Germinal center (tissue), 1 donor: ENCODE measurements at places on chromosomes 16 and 17.
A peak's percentile ranks its signal among the peaks of the same experiment; 100 is the strongest.

GRCh38 chr16:88406096-88407041 lies 23.6 kb downstream of the ZNF469 start:
- DNase-seq, result no peak

DNA sequence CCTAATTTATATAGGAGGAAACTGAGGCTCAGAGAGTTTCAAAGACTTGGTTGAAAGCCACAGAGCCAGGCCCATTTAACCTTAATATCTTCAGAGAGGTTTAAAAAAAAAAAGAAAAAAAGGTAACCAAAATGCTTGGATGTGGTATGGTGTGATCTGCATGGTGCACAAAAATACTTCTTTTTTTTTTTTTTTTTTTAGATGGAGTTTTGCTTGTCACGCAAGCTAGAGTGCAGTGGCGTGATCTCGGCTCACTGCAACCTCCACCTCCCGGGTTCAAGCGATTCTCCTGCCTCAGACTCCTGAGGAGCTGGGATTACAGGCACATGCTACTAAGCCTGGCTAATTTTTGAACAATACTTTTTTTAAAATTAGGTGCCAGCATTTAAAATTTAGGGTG lies 101.8 kb downstream of the XYLT1 start:
- no peak for DNase-seq

DNA sequence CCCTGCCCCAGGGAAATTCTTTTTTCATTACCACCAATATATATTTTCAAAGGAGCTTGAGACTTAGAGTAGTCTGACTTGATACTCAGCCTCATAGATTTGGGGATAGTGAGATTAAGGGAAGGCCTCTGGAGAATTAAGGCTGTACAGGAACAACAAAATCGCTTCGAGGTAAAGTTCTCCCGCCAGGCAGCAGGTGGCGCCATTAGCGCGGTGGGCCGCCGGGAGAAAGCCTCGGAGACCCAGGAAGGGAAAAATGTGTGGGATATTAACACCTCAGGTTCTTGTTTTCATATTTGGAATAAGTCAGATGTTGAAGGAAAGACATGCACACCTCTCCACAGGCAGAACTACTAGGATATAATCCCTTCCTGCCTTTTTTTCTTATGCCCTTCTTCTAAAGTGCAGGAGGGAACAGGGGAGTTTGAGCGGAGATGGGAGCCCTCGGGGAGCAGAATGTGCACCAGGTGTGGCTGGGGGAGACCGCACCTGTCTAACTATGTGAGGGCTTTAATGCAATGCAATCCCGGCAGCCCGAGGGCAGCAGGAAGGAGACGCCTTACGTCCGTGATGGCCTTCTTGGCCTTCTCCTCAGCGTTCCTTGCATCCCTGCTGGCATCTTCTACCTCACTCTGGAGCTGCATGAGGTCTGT lies 25.9 kb downstream of the MYH3 start:
- peak; percentile 48 for DNase-seq

GRCh38 chr16:69564845-69565670 lies 708 bp upstream of the NFAT5 start:
- DNase-seq, result peak; percentile 11

- DNase-seq, result no peak
Observed at GRCh38 chr17:46915596-46915995, 7.4 kb upstream of the GOSR2 start.

DNA sequence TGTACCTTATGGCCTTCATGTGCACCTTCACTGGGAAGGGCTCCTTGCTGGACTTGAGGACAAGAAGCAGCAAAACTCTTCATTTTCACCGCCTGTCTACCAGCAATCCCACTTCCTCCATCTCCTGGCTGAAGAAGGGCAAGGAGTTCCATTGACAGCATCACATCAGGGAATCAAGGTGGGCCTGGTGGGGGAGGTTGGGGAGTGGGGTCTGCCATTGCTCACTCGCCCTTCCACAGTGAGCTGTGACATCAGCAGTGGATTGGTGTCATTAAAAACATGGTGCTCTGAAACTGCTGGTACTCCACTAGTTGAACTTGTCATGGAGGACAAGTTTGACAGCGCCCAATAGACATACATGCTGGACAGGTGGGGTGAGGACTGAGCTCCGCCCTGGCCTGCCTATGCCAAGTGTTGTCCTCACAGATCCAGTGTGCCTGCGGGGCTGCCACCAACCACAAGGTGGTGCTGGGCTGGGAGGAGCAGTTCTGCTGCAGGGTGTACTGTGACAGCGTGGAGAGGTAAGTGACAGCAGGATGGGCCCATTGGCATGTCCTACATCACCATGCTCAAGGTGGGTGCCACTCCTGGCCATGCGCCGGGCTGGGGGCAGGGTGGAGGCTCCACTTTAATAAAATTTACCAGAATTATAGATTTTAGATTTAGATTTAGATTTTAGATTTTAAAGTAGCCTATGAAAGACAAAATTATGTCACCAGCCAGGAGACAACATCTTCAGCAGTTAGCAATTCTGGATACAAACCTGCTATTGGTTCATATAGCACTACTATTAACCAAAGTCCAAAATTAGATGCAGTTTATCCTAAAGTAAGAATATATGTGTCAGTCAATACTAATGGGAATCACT lies 1729.1 kb downstream of the TP53TG3F start:
- no peak for DNase-seq

- DNase-seq, result no peak
Observed at GRCh38 chr16:66948134-66948836, 12.8 kb upstream of the CES3 start.

GRCh38 chr16:27174798-27175197 lies 28.5 kb upstream of the KDM8 start:
- no peak for DNase-seq

- no peak for DNase-seq
Observed at GRCh38 chr17:64276961-64277505, 14.0 kb upstream of the TEX2 start.
